Endodermal cell (in vitro differentiated cells): ENCODE measurements at places on chromosomes 1 and 21. TPM values are rescaled to one million over a fixed set of nuclear protein-coding genes. Genes with fewer than 3 reads are reported as not detected.

The G0S2 gene
- not detected in 2 replicates for total RNA-seq

The OR2T29 gene
- total RNA-seq, result not detected in 3 replicates

DNA sequence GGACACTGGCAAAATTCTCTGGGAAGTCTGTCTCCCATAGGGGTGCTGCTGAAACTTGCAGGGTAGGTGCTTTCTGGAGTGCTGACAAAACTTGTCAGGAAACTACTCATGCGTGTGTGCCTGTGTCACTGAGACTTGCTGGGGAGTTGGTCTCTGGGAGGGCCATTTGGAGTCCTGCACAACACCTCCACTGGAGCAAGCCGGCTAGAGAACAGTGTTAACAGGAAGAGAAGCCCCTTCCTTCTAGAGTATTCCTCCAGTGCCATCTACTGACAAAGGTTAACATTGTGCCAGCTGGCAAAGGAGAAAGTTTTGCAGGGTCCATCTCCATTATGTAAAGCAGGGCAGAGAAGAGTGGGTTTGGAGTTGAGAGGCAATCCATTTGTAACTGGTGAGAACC, 30.0 kb downstream of the ZMYM4 start:
- H3K4me1 ChIP-seq, result no peaks in the 10 kb centered on the region
- DNase-seq, result peak; percentile 62
- H3K27ac ChIP-seq, result no peak overlapping the region
- no peak overlapping the region for H3K4me3 ChIP-seq
- H3K27me3 ChIP-seq, result no peaks in the 10 kb centered on the region
- peaks cover 60% of the 10 kb centered on the region for H3K36me3 ChIP-seq

- no peaks in the 10 kb centered on the region for H3K36me3 ChIP-seq
- DNase-seq, result no peak
- H3K27ac ChIP-seq, result no peak overlapping the region
- no peak overlapping the region for H3K4me3 ChIP-seq
These were observed 2.9 kb upstream of the CD46 start for GRCh38 chr1:207748737-207749528.

- no peaks in the 10 kb centered on the region for H3K36me3 ChIP-seq
- H3K4me1 ChIP-seq, result no peaks in the 10 kb centered on the region
- H3K27me3 ChIP-seq, result no peaks in the 10 kb centered on the region
- no peak for DNase-seq
- no peak overlapping the region for H3K4me3 ChIP-seq
These were observed 14.0 kb downstream of the COL16A1 start for GRCh38 chr1:31689854-31690253.
